NAMALWA (cell line): ENCODE measurements at places on chromosomes 5 and 9.

GRCh38 chr5:38835887-38836286 lies 9.9 kb upstream of the OSMR start:
- DNase-seq: no peak

GRCh38 chr9:73149371-73150067 lies 2.1 kb upstream of the ANXA1 start:
- DNase-seq: no peak

- no peak for DNase-seq
Observed at GRCh38 chr5:90915393-90915792, 356.8 kb downstream of the ADGRV1 start.

DNA sequence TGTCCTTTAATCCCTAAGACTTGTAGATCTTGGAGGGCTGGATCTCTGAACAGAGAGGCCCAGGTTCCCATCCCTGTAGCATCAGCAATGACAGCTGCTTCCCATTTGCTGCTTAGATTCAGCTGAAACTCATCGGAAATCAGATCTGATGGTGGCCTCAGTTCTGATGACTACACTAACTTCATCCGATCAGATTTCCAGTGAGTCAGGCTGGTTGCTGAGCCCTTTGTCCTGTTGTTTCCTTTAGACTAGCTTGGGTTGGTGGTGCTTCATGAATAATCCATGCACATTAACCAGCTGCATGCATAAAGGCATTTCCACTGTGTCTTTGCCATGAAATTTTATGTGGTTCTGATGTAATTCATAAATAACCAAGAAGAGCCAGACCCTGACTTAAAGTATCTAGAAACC lies 195.2 kb upstream of the TUT7 start:
- DNase-seq: no peak

GRCh38 chr5:181133610-181134231 lies 2.8 kb upstream of the OR2V1 start:
- no peak for DNase-seq

DNA sequence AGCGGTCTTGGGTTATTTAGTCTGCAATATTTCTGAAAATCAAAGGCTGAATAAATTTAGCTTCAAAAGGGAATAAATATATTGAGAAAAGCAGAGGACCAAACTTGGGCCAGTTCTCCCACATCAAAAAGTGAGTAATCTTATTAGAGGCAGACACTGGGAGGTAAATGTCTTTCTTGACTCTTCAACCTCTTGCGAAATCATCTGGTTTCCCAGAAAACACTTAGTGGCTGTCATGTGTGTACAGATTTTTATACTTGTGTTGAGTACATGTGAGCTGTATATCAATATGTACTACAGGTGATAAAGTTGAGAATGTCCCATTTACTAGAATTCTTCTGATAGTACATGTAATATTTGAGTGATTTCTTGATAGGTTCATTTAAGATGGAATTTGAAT lies 454.9 kb downstream of the PRR16 start:
- no peak for DNase-seq

DNA sequence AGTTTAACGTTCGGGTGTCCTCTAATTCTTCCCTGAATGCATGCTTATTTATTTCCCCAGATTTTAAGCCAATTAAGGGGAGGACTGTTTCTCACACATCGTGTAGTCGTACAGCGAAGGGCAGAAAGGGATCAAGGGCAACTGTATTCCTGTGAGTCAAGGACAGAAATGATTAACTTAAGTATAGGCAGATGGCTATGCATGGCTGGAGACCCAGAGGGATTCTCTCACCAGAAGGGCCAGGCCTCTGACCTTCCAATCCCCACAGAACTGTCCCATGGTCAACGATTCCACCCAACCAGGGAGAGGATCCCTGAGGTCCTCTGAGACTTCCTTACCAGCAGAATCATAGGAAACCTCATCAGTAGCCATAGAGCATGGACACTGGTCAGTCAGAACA lies 161.8 kb upstream of the MAP1B start:
- DNase-seq: no peak

- DNase-seq: peak; percentile 69
Observed at GRCh38 chr5:74767579-74767913, 497 bp downstream of the NSA2 start.

GRCh38 chr5:101664071-101664791 lies 631.9 kb downstream of the SLCO4C1 start:
- no peak for DNase-seq

DNA sequence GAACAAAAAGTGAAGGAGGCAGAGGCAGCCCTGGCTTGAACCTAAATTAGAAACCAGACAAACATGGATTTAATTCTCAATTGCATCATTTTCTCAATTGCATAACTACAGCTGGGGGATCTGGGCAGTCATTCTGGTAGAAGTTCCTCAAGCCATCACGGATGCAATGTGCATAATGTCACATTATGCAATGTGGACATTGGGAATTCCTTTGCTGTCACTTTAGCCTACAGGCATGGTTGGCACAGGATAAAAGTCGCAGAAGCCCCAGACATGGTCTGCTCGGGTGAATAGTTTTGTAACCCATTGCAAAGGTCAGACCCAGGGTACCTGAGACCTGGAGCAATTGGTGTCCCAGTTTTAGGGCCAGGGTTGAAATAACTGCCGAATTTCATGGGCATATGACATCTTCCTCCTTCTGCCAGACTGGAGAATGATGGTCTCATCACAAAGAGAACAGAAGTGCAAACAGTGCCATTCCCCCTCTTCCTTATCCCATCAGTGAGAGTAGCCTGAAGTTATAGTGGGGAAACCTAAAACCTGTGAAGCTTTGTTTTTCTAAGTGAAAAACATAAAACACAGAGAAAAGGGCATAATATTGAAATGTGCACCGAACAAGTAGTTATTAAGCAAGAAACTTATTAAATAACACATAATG lies 290.8 kb downstream of the MSX2 start:
- DNase-seq: no peak

GRCh38 chr9:15086778-15087324 lies 176.6 kb upstream of the FREM1 start:
- DNase-seq: no peak

DNA sequence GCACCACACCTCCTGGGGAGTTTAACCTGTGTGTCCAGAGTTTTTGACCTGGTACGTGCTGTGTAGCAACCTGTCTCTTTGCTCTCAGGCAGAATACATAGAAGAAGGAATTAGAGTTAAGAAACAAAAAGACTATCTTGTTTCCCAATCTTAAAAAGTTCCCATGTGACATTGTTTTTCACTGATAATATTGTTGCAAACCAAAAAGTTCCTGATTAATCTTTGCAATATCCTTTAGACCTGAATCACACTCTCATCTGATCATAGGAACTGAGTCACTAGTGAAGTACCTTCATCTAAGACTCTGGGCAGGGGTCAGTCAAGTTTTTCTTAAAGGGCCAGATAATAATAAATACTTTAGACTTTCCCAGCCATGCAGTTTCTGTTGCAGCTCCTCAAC lies 35.1 kb downstream of the BASP1 start:
- no peak for DNase-seq

GRCh38 chr5:8701251-8701650 lies 832.3 kb downstream of the MTRR start:
- DNase-seq: no peak

DNA sequence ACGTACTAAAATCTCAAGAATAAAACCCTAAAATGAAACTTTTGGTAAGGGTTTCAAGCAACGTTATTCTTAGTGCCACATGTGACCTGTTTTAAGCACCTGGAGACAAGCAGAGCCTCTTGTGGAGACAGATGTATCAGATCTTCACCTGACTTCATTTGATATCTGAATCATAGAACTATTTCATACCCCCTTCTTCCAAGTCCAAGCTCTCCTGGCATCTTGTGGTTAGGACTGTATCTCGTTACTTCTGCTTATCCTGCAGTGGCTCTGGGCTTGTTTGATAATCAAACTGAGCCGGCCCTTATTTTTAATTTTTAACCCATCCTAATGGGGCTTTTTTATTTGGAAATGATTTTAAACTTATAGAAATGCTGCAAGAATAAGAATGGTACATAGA lies 11.1 kb upstream of the FSD1L start:
- no peak for DNase-seq

DNA sequence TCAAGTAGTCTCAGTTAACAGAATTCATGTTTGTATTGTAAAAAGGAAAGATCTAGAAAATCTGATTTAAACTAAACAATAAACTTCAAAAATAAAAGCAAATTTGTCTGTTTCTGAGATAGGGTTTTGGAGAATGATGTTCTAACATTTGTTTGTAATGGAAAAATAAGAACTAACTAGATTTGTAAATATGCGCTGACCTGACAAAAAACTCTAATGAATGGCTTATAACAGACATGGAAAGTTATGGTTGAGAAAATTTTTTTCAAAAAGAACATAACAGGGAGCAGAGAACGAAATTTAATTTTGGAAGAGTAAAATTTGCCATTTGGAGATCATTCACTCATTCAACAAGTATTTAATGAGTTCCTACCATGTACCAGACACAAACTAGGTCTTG lies 179.0 kb upstream of the TARS1 start:
- DNase-seq: no peak

GRCh38 chr9:130468566-130468965 lies 23.8 kb downstream of the ASS1 start:
- DNase-seq: no peak

DNA sequence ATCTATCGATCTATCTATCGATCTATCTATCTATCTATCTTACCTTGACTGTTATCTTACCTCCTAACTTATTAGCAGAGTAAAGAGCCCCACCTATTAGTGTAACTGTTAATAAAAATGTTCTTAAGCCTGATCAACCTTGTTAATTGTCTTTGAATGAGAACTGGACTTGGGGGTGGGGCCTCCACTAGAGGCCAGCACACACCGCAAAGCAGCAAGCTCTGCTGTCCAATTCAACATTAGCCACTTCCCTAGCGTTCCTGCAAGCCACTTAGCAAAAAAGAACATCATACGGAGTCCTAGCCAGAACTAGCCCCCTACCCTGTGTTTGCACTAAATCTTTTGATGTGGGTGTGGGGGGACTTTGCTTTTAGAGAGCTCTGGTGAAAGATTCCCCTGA lies 515.8 kb downstream of the KDM4C start:
- no peak for DNase-seq

- no peak for DNase-seq
Observed at GRCh38 chr9:135978642-135979546, 17.7 kb upstream of the UBAC1 start.

GRCh38 chr5:55897905-55898304 lies 46.7 kb downstream of the IL31RA start:
- DNase-seq: no peak

- no peak for DNase-seq
Observed at GRCh38 chr5:83433891-83434290, 37.7 kb upstream of the VCAN start.

- DNase-seq: no peak
Observed at GRCh38 chr9:125145425-125145824, 2.1 kb upstream of the SCAI start.
